ENCODE measurements at places on chromosomes 5 and 9.
A peak's percentile ranks its signal among the peaks of the same experiment; 100 is the strongest.

DNA sequence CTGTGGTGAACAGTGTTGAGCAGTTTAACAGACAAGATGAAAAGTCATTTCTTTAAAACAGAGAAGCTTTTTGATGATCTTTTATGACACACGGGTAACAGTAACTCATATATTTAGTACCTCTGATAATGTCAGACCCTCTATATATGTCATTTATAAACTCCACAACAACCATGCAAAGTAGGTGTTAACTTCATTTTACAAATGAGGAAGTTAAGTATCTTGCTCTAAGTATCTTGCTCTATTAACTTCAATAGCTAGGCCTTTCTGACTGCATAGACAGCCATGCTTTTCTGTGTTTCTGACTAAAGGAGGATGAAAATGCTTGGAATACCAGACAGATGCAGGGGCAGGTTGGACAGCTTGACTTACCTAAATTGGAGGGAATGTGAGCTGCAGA lies 1.8 kb downstream of the NUDT2 start:
- no peak for DNase-seq

- DNase-seq, result peak; percentile 29
Observed at GRCh38 chr5:38547257-38547656, 9.2 kb downstream of the LIFR start.

GRCh38 chr5:167783145-167783817 lies 508.2 kb upstream of the WWC1 start:
- DNase-seq, result no peak

GRCh38 chr5:87876616-87877015 lies 392.0 kb downstream of the TMEM161B start:
- DNase-seq, result no peak

DNA sequence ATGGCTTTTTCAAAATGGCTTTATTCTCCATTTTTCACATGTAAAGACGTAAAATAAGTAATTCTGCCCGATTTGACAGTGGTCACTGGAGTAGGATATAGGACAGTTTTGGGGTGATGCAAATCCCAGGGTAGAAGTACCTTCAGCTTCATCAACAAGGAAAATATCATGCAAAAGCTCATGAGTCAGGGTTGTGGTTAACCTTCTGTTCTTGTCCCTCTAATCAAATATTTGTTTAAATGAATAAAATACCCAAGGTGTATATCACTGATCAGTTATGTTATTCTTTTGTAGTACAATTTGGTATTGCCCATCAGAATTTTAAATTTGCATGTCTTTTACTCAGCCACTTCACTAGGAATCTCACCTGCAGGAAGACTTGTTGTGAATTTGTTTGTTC lies 40.0 kb downstream of the FBXL7 start:
- DNase-seq, result peak; percentile 61

DNA sequence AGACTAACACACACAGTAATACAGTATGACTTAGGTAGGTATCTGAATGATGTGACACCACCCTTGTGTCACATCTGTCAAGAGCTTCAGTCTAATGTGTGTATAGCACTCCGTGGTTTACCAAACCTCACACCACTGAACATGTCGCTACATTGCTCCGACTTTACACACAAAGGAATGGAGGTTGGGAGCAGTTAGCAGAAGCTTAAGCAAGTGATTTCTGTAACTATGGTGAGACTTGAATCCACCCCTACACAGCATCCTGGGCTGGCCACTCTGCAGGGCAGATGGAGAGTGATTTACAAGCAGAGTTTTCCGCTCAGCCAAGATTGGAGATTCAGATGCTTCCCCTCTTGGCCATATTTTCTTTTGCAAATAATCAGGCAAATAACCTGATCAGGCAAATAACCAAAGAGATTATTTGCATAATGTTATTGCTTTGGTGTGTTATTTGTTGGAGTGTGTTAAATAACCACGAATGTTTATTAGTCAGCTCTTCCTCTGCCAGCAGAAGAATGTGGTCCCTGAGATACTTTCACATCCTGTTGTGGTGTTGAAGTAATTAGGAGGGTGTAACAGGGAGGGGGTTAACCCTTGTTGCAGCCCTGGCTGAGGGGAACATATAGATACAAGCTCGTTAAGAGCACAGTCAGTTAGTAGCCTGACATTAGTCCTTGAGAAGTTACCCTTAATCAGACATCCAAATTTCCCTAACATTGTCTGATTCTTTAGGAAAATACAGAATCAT lies 92.8 kb downstream of the SNX18 start:
- DNase-seq, result peak; percentile 32

- no peak for DNase-seq
Observed at GRCh38 chr9:84799251-84799650, 129.7 kb downstream of the NTRK2 start.

GRCh38 chr5:12023614-12024241 lies 119.5 kb upstream of the CTNND2 start:
- DNase-seq, result peak; percentile 15

GRCh38 chr5:146675636-146676035 lies 159.6 kb upstream of the GPR151 start:
- DNase-seq, result no peak

GRCh38 chr5:80761176-80761575 lies 106.4 kb upstream of the DHFR start:
- peak; percentile 10 for DNase-seq

- DNase-seq, result peak; percentile 51
Observed at GRCh38 chr5:115947260-115947659, 15.0 kb upstream of the LVRN start.

GRCh38 chr5:105684799-105685198 lies 1985.9 kb downstream of the EFNA5 start:
- peak; percentile 20 for DNase-seq

All from LHCN-M2 (cell line).